ENCODE measurements at places on chromosomes 11 and 22.

GRCh38 chr22:50698546-50698945, 25.9 kb downstream of the SHANK3 start:
- no peak for DNase-seq

DNA sequence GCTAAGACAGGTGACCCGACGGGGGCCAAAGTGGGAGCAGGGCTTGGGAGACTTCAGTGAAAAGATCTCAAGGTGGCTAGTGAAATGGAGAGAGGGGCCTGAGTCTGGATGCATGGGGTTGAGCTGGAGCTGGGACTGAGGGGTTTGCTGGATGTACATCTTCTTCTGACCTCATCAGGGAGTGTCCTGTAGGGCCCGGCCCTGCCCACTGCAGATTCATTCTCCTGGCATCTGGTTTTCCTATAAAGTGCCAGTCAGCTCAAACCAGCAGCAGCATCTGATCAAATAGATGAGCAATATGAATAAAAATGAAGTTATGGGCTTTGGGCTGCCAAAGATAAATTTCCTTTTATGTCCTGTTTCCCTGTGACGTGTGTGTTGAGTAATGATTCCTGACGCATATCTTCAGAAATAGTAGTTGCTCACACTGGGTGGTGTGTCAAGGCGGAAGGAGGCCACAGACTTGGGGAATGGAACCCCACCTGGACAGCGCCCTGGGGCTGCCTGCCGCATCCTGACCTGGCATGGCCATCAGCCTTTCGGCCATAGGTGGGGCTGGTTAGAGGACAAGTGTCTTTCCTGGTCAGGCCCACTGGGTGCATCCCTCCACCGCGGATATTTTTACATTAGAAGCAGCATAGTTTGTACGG, 135.4 kb downstream of the OSBP2 start:
- DNase-seq, result no peak

DNA sequence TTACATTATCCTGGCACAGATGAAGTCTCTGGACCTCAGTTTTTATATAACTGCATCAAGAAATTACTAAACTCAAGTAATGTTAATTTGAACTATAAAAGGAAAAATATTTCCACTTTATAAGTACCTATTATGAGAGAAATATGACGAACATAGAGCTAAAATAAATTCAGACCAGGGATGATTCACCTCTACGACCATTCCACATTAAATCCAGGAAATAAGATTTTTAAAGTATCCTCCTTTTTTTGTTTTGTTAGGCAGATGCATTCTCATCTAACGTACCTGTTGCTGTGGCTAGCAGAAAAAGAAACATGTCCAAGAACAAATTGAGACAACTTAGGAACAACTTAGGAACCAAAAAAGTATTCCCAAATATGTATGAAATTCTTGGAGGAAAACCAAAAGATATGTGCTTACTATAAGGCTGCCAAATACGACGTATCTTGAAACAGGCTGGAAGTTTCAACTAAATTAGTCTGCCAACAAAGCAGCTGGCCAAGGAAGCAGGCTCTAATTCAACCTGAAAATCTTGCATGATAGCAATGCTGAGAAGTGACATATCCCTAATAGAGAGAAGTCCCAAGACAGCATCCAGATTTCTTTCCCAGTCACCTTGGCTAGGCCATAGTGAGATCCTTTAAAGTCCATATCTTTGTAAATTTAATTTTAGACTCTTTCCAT, 15.7 kb downstream of the SPTY2D1 start:
- no peak for DNase-seq

DNA sequence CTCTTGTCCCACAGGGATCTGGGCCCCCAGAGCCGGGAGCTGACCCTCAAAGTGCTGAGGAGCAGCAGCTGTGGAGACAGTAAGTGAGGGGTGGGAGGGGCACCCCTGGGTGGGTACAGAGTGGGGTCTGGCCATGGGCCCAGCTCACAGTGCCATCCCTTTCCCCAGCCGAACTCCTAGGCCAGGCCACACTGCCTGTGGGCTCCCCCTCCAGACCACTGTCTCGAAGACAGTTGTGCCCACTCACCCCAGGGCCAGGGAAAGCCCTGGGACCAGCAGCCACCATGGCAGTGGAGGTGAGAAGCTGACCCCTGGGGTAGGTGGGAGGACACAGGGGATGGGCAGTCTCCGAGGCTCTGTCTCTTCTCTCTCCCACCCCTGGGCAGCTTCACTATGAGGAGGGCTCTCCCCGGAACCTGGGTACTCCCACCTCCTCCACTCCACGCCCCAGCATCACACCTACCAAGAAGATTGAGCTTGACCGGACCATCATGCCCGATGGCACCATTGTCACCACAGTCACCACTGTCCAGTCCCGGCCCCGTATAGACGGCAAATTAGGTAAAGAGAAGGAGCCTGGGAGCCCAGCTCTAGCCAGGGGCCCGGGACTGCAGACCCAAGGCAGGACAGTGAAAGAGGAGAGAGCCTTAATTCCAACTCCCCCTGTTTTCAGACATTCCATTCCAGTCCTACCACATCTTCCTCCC, 5.3 kb downstream of the C2CD2L start:
- DNase-seq, result no peak

GRCh38 chr22:29944339-29944738, 61.4 kb downstream of the MTMR3 start:
- DNase-seq, result no peak

GRCh38 chr22:37027556-37027955, 8.0 kb downstream of the MPST start:
- no peak for DNase-seq

DNA sequence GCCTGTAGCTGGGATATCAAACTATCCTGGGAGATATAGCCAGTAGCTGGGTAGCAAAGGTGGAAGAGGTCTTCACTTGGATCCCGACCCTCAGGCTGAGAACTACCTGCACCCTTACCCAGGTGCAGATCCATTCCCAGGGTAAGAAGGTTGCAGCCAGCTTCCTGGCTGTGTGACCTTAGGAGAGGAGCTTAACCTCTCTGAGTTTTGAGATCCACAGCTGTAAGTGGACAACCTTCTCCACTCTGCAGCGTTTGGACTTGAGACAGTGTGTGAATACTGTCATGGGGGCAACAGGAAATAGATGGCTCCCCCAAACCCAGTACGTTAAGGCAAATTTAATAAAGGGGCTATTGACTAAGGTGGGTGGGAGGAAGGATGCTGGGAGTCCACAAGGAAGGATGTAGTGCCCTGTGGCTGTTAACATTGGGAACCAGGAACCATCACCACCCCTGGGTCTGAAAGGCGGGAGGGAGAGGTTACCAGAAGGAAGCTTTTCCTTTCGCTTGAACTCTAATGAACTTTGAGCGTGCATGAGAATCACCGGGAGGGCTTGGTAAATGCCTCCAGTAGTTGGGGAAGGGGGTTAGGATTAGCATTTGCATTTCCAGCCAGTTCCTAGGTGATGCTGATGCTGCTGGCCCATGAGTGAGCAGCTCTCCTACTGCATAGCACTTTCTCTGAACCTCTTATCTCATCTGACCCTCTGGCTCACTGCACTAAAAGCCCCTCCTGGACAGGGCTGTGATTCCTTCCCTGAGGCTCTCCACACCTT, 24.4 kb downstream of the SGSM1 start:
- no peak for DNase-seq

GRCh38 chr11:10454878-10455631, at the start of gene AMPD3:
Gene AMPD3, plus strand, starts transcription at chr11:10455264. Its CDS starts 6,256 bp downstream, at chr11:10461520.
- no peak for DNase-seq

- no peak for DNase-seq
Observed at GRCh38 chr22:34969001-34969790, 96.8 kb upstream of the ISX start.

GRCh38 chr22:37334461-37334858, 52.2 kb downstream of the CYTH4 start:
- no peak for DNase-seq

GRCh38 chr11:17277024-17277584, 565 bp downstream of the NUCB2 start:
- DNase-seq, result peak; percentile 28

DNA sequence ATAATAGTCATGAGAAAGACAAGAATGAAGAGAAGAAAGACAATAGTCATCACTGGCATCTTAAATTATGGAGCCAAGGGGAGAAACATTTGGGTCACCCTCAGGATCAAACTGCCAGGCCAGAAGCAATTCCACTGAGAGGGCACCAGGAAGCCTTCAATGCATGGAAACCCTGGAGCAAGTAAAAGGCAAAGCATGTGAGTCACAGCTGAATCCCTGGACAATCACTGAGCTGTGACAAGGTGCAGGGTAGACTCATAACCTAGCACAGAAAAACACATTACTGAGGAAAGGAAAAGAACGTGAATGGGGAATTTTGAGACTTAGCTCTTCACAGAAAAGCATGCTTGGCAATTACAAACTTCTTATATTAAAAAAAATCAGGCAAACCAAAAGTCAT, 1.6 kb downstream of the KCNJ1 start:
- no peak for DNase-seq

DNA sequence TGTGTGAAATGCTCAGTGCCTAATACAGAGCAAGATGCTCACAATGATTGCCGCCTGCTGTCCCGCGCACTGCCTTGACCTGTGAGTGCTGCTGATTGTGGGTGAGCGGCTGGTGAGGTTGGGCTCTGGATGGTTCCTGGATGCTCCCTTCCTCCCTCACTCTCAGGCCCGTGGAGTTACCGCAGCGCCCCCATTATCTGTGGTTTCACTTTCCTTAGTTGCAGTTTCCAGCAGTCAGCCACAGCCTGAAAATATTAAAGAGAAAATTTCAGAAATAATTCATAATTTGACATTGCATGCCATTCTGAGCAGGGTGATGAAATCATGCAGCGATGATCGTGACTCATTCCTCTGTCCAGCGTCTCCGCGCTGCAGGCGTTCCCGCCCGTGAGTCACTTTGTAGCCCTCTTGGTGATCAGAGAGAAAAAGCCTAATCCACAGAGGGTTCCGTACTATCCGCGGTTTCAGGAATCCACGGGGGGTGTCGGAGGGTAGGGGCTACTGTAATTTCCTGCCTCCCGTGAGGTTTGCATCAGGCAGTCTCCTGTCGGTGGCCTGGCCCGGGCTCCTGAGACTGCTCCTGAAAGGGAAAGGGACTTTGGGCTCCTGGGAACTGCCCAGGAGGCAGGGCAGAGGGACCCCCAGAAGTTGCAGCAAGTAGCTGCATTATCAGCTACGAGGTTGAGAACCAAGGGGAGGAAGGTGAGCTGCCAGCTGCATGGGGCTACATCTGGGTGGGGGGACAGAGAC, 10.6 kb downstream of the RPL3 start:
- DNase-seq, result peak; percentile 34

- peak; percentile 65 for DNase-seq
Observed at GRCh38 chr22:43993072-43993760, 30.9 kb upstream of the PARVB start.

DNA sequence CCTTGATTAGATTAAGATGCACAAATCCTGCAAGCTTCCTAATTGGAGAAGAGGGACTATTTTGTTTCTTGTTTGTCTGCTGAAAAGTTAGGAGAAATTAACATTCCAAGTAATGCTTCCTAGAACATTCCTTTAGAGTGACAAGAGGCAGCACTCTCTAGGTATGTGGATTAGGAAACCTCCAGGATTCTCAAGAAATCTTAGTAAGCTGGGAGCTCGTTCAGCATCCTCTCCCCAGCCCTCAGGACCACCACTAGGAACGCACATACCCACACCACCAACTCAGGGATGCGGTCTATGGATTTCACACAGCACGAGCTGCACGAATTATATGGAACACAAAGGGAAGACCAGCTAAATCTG, 52.9 kb downstream of the NCAPD3 start:
- no peak for DNase-seq

DNA sequence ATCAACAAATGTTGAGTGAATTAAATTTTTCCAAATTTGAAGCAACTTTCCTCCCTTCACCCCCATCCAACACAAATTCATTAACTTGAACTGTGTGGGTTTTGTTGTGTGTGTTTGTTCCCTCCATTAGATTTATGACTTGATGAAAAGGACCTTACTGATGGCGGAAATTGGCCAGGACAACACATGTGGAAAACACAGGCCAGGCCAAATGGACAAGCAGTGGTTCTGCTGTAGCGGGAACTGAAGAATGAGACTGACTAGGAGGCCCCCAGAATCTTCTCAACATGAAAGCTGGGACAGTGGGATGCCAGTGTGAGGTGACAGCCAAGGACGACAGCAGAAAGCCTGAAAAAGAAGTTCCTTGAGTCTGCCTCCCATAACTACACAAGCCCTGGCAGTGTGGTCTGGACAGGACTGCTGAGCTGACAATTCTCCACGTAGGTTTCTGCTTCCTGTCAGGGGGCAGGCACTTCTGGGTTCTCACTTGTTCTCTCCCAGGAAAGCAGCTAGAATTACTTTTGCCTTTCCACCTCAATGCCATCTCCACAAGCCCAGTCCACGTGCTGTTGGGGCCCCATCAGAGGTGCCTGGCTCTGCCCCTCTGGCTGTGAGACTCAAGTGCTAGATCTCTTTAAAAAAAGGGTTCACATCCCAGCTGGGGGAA, 94.3 kb downstream of the ETS1 start:
- DNase-seq, result no peak

DNA sequence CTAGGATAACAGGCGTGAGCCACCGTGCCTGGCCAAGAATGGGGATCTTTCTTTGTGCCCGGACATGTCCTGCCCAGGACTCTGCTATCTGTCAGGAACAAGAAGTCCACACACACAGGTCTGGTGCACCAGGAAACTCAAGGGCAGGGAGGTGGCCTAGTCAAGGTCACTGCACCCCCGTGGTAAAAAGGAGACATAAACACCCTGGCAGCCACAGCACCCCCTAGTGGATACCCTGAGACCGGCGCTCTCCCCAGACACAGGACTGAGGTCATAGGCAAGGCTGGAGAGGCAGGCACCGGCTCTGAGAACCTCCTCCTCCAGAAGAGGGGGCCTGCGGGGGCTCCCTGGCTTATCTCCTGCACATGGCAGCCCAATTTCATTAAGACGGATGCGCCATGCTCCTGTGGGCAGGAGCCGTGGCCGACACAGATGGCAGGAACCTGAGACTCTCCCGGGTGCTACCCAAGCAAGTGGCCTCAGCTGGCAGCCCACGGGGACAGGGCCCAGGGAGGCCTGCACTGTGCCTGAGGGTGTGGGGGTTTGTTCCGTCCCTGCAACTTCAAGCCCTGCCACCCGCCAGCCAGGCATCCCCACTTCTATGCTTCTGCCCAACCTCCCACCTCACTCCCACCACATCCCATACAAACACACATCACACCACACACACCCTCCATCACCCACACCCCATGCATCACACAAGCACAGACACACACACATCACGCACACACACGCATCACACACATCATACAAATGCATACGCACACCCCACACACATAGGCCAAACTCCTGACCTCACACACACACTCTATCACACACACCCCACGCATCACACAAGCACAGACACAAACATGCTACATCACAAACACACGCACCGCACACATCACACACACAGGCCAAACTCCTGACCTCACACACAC, 19.6 kb downstream of the MACROD1 start:
- peak; percentile 63 for DNase-seq

- peak; percentile 85 for DNase-seq
Observed at GRCh38 chr22:21816787-21817496, 50.5 kb downstream of the MAPK1 start.

GRCh38 chr22:31676700-31677099, 14.7 kb upstream of the PISD start:
- peak; percentile 95 for DNase-seq

GRCh38 chr22:36027935-36028645, 534 bp downstream of the RBFOX2 start:
- no peak for DNase-seq

- DNase-seq, result no peak
Observed at GRCh38 chr11:27242591-27242990, 120.4 kb downstream of the CCDC34 start.

GRCh38 chr11:96481771-96482170, 92.0 kb downstream of the JRKL start:
- DNase-seq, result no peak
